ENCODE measurements at places on chromosomes 2 and 18.

GRCh38 chr2:230134496-230135129 lies 65.9 kb upstream of the SLC16A14 start:
- no peak for DNase-seq

GRCh38 chr18:63405986-63406385 lies 16.3 kb downstream of the VPS4B start:
- no peak for DNase-seq

- DNase-seq: peak; percentile 47
These were observed 31.0 kb downstream of the SNORC start for GRCh38 chr2:232900811-232901735.

GRCh38 chr2:56713978-56714377 lies 530.2 kb downstream of the CCDC85A start:
- DNase-seq: no peak

DNA sequence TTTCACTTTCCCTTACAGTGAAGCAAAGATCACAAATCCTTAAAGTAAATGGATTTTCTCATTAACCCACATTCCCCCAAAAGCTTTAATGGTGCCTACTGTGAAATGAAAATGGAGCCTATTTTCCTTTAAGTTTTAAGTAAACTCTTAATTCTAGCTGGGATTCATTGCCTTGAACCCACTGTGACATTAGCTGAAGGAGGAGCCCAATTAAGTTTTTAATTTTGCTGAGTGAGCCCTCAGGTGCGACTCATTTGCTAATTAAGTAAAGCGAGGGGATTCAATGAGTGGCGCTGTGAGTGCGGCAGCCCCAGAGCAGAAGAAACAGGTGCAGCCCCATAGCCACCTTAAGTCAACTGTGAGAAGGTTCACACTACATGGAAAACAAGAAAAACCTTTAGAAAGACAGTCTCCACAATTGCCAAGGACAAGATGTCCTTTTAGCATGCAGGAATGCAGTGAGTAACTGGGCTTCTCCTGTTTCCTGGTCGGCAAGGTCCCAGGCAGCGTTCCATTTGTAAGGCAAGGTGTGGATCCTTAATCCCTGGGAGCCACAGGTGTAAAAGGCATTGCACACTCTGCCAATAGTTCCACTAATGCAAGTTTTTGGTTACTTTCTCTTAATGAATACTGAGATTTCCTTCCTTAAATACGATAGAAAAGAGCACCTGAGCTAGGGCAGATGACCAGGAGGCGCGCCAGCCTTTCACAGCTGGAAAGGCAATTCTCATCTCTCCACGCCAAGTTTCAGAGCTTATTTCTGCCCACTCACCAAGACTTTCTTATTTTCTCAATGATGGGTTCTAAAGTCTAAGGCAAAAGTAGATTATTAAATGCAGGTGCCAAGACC lies 87.7 kb downstream of the TMEM18 start:
- no peak for DNase-seq
